ENCODE measurements at places on chromosomes 1 and 21. TPM values are rescaled to one million over a fixed set of nuclear protein-coding genes. Genes with fewer than 3 reads are reported as not detected.

DNA sequence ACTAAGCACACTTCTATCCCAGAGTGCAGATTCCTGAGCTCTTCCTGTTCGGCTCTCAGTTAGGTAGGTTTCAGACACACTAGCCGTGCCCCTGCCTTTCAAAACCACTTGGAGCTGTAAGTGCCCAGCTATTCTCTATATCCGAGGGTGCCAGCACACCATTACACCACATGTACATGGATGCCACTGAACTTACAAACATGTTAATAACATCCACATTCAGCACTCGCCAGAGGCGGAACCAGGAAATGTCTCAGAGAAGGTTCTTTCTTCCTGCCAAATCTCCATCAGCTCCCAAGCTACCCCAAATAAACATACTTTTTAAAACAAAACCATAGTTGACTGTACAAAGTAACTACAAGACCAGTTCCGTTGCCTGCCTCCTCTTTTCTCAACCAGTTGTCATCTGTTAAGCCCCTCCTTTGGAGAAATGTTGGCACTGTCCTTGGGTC lies 78.4 kb upstream of the CTTNBP2NL start:
- DNase-seq, result no peak

- no peak for DNase-seq
Observed at GRCh38 chr1:184298440-184299405, 88.1 kb upstream of the C1orf21 start.

DNA sequence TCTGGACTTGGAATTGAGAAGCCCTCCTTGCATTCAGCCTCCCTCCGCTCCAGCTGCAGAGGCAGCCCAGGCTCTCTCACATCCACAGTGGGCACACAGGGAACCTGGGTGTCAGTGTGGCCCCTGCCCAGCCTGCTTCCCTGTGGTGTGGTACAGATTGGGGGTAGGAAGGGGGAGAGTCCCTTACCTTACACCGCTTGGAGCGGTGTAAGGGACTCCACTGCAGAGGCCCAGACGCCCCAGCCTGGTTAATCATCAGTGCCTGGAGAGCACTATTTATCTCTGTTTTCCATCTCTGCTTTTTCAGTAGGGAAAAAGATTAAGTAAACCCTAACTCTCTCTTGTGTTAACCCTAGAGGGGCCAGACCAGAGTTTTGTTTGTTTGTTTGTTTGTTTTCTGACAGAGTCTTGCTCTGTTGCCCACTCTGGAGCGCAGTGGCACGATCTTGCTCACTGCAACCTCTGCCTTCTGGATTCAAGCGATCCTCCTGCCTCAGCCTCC lies 803 bp upstream of the RHBG start:
- no peak for DNase-seq

GRCh38 chr1:201171063-201172036 lies 17.1 kb upstream of the TMEM9 start:
- DNase-seq, result peak; percentile 34

The NBPF10 gene
- 4.0 TPM for total RNA-seq

All from uterus (tissue), 4 donors.